Activated CD4-positive, alpha-beta T cell treated with anti-CD3 and anti-CD28 coated beads for 4 hours (primary cell): ENCODE measurements at places on chromosomes 4 and X.

GRCh38 chr4:20323991-20324390, 72.3 kb downstream of the SLIT2 start:
- no peak for DNase-seq

DNA sequence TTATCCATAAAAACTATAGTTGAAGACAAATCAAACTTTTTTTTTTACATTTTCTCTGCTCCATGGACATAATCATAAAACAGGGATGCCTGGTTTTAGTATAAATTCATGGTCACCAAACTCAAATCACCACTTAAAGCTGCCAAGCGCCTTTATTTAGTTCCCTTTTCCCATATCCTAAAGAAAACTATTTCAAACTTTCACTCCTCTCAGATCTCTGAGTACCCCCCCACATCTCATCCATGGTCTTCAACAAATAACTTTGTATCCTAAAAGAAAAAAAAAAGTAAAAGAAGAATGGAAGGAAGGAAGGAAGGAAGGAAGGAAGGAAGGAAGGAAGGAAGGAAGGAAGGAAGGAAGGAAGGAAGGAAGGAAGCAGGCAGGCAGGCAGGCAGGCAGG, 1438.7 kb downstream of the C4orf33 start:
- no peak for DNase-seq

DNA sequence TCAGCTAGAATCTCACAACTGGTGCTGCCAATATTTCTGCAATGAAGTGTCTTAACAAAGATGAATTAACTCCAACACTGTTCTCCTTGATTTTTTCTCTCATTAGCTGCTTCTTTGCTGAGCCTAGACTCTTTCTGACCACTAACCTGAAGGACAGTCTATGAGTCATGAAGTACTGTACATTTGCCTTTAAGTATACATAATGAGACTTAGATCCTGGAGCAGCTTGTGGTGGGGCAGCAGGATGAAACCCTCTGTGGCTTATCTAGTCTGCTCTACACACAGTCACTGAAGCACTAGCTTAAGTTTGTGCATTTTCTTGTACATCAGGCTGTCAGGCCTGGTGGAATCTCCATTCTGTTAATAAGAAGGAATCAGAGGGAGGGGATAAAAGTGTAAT, 307.4 kb upstream of the SMIM31 start:
- DNase-seq: no peak

GRCh38 chr4:25874655-25875054, 11.9 kb upstream of the SEL1L3 start:
- DNase-seq: no peak

- DNase-seq: no peak
These were observed 119.9 kb downstream of the ANK2 start for GRCh38 chr4:113169368-113169767.

- no peak for DNase-seq
These were observed 105.4 kb downstream of the MTNR1A start for GRCh38 chr4:186449954-186450353.

DNA sequence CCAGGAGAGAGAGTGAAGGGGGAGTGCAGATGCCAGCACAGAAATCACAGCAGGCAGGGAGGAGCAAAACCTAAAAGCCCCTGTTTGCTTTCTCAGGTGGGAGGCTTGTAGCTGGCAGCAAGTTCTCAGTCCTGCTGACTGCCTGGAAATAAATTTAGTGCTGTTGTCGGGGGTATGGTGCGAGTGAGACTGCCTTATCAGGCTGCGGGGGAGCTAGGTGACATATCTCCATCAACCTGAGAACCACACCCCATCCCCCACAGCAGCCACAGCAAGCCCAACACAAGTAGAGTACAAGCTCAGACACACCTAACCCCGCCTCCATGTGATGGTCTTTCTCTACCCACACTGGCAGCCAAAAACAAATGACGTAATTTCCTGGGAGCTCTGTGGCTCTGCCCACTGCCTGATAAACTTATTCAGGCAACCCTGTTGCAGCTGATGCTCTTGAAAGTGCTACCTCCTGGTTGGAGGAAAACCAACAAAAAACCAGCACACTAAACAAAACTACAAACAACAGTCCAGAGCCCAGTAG, 953.4 kb upstream of the NDST4 start:
- DNase-seq: no peak

GRCh38 chrX:54419559-54420302, 20.5 kb upstream of the TSR2 start:
- DNase-seq: no peak

DNA sequence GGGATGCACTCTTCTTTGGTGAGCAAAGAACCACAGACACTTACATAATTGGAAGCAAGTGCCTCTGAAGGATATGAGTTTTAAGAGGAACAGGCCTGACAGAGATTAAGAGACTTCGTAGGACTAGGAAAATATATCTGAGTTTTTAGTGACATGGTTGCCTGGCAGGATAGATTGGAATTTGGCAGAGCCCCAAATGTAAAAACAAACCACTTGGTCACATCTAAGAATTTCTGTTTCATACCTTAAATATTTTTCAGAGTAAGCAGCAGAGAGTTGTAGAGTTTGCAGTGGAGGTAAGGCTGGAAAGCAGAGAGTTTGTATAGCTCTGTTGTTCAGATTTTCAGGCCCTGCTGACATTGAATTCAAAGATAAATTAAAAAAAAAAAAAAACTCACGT, 150.1 kb upstream of the MAGEB2 start:
- no peak for DNase-seq

DNA sequence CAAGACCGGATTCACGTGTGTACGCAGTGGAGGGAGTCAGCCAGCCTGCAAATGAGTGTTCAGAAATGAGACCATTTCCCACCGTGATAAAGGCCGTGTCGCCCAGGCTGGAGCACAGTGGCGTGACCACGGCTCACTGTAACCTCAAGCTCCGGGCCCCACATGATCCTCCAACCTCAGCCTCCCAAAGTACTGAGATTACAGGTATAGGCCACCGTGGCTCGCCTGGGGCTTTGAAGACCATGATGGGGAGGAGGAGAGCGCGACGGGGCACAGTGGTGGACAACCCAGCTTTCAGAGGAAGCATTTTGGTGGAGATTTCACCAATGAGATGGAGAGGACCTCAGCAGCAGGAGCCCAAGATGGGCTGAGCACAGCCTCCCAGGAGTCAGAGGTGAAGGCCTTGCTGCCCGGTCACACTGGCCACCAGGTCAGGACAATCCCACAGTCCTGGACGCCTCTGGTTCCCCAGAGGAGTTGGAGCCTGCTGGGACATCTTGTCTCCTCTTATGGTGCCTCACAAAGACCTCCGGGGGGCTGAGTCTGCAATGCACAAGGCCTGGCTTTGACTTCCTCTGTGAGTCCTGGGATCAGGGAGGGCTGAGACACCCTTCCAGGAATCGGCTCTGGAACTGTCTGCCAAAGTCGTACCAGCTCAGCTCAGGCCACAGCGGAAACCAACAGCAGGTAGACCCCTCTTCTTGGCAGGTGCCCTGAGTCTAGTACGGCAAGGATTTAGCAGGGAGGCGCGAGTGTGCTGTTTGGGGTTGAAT, 22.4 kb upstream of the MXD4 start:
- no peak for DNase-seq

GRCh38 chr4:88826771-88827170, 129.1 kb upstream of the NAP1L5 start:
- no peak for DNase-seq

GRCh38 chr4:6655924-6656323, 15.4 kb downstream of the MRFAP1 start:
- DNase-seq: no peak

DNA sequence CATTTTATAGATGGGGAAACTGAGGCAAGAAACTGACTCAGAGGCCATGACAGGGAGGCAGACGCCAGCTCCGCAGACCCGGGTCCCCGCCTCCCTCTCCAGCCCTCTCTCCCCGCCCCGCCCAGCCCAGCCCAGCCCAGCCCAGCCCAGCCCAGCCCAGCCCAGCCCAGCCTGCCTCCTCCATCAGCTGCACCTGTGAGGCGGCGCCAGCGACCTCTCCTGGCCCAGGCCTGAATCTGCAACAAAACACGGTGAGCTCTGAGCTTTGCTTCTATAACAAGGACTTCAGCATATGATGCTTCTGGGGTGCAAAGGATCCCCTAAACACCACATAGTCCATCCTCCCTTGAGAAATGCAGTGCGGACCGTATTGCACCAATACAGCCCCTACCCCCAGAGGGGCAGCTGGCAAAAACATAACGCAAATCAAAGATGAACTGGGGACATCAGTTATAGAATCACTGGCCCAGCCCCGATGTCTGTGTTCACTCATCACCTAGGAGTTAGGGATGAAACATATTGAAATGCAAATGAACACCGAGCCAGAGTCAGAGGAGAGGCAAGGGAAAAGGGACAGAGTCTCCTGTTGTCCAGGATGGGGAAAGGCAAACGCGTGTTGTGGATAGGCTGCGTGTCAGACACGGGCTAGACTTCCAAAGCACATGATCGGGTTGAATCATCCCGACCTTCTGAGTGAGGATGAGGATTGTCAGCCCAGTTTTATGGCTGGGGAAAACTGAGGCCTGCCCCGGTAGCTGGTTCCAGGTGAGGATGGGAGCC, 216.1 kb upstream of the PSAPL1 start:
- no peak for DNase-seq

DNA sequence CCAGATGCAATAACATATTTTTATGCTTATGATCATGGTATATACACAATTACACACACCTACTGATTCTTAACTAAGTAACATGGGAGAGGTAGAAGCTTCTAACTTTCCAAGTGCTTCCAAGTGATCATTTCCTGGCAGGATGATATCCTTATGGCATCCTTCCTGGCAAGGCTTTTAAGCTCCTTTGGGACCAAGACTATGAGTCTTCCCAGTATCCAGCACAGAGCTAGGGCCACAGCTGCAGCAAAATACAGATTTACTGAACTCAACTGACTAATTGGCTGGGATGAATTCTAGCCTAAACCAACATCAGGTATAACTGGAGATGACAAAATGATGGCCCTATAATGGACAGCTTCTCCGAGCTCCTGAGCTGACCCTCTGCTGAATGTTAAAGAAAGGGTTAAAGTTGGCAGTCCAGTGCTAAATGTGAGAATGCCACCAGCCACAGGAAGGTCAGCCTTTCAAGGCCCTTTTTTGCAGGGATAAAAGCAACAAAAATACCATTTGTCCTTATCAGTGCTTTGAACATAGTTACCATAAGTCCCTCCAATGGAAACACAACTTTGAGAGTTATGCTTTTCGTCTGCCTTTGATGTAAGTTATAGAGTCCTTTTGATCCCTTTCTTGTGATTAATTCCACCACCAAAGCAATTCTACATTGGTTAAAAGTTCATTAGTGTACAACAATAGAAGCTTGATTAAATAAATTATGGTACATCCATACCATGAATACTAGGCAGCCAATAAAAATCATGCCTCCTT, 73.4 kb downstream of the MGST2 start:
- no peak for DNase-seq

GRCh38 chr4:11230866-11231265, 197.8 kb downstream of the HS3ST1 start:
- DNase-seq: no peak

DNA sequence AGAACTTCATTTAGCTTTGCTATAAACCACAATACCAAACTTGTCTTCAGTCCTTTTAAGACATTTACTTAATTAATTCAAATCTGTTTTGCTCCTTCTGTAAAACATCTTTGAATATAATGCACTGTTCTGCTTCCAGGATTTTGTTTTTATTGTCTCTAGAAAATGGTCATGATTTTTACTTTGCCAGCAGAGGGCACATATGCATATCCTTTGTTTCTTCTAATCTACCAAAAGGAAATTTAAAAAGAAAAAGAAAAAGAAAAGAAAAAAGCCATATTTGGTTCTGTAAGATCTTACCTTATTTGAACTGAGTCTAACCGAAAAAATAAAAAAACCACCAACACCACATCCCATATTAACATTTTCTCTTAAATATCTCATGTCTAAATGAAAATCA, 101.9 kb upstream of the CCSER1 start:
- no peak for DNase-seq

DNA sequence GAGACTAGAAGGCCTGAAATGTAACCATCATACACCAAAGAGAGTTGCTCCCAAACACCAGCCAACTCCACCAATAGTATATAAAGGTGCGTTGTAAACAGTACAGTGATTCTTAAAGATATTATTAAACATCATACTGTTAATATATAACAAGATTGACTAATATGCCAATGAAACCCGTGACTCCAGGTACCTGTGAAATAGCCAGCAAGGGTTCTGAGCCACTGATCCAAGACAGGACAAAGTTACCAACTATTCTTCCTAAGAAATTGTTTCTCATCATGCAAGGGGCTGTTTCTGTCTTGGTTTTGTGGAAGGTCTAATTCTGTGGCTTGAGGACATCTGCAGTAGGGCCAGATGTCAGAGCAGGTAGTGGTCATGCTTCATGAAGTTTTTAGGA, 47.2 kb downstream of the FHL1 start:
- DNase-seq: no peak

DNA sequence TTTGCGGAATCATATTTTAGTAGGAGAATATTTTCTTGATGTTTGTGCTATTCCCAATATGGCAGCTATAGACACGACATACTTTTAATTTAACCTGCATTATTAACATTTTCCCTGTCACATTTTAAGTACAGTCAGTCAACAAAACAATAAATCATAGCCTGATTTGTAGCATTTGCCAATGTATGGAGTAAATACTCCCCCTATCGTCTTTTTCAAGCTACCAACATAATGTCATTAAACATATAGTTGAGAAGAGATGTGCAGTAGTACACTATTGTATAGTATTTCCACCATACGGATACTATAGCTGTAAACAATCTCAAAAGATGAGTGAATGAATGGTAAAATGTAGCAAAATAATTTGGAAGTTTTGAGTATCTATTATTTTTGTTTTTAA, 303.7 kb upstream of the MAGEB2 start:
- DNase-seq: no peak

- no peak for DNase-seq
These were observed 91.6 kb downstream of the APBB2 start for GRCh38 chr4:41122775-41123174.

- DNase-seq: no peak
These were observed 82.1 kb downstream of the MAGEB10 start for GRCh38 chrX:27889878-27890277.

DNA sequence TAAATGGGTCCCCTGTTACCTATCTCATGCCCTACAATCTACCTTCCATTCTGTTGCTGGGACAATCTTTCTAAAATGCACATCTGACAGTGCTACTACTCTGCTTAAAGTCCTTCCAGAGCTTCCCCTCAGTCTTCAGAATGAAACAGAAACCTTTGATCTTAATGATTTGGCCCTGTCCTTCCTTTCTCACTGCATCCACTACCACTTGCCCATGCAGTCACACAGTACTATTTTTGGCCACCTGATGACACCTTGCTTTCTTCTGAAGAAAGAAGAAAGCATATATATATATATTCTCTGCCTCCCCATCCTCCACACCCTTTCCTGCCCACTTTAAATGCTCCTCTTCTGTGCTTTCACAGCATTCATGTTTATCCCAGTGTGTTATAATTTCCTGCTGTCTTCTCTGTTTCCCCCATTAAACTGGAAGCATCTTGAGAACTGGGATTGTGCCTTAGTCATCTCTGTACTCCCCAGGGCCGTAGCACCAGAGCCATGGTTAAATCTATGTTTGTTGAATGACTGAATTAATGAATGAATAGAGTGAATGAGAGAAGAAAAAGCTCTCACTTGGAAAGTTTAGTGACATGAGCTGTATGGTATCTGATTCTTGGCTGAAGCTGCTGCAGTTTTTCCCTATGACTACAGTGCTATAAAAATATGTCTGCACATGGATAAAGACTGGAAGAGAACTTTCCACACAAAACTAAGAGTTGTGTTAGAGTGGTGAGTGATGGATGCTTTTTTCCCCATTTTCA, 56.2 kb downstream of the RTL9 start:
- DNase-seq: no peak

- DNase-seq: no peak
These were observed 267.3 kb downstream of the ADAMTS3 start for GRCh38 chr4:72301759-72302158.

- DNase-seq: no peak
These were observed 151.3 kb downstream of the DCLK2 start for GRCh38 chr4:150229520-150229919.

- no peak for DNase-seq
These were observed 660.5 kb upstream of the PABPC4L start for GRCh38 chr4:134862116-134862515.
